Muscle of leg (tissue), 16 donors: ENCODE measurements at places on chromosomes 1 and 21. TPM values are rescaled to one million over a fixed set of nuclear protein-coding genes. Genes with fewer than 3 reads are reported as not detected.

DNA sequence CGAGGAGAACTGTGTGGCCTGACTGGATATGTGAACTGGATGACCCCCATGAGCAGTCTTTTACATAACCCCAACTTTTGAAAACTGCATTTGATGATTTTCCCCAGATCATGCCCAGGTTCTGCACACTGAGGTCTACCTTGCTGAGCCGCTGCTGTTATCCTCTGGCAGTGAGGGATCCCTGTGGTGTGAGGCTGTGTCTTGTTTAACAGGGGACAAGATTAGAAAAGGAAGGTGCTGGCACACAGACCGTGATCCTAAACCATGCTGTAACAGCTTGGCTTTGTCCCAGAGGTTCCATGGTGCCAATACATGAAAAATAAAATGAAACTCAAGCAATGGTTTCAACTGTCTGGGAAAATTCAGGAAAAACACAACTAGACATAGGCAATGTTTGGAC, 134.2 kb downstream of the ZZZ3 start:
- DNase-seq: peak; percentile 30

GRCh38 chr1:19328486-19328885, 16.4 kb downstream of the SLC66A1 start:
- DNase-seq: no peak

- peak; percentile 58 for DNase-seq
Measured at GRCh38 chr21:39016740-39017315, 166.4 kb downstream of the PSMG1 start.

DNA sequence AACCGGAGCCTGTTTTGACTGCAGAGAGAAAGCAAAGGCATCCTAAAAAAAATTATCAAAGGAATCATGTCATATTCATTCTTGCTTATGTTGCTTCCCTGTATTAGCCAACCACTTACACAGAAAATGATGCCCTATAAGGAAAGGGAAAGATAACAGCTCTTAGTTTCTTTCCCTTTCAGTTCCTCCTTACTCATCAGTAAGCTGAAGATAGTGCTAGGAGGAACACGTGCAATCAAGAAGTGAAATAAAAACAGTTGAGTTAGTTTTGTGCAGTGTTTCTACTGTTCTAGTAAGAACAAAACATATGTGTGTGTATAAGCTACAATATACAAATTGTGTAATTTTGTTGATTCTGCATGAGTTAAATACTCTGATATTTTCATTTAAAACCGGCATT, 45.3 kb upstream of the MTF2 start:
- DNase-seq: peak; percentile 38

DNA sequence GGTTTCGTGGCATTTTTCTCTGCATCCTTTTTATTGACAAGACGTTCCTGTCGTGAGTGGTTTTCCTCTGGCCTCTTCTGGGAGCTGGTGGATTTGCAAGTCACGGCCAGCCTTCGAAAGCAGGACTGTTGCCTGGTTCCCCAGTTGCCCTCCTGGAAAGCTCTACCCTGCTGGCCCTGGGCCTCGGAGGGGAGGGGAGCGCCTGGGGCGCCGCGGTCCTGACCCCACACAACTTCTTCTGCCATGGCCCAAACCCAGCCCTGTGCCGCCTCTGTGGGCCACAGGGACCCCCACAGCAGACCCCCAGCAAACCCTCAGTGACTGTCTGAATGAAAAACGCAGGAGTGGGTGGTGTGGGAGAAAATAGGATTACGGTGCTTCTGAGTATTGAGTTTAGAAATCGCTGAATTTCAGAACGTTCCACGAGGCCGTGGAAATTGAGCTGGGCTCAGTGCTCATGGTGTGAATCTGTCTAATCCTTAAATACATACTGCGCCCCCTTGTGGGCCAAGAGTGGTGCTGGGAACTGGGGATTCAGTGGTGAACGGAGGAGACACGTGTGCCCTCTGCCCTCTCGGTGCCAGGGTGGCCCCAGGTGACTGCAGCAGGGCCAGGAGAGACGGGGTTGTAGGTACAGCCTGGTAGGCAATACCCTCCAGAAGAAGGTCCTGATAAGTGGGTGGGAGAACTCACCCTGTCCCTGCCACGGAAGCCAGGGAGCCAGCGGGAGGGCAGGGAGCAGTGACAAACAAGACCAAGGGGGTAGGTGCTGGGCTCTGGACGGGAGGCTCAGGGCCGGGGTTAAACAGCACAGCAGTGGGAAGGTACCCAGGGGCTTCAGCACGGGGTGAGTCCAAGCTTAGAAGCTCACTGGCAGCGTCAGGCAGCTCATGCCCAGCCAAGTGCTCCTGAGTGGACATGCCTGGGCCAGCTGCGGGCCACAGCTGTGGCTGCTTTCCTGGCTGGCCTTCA, 101.2 kb upstream of the COL6A1 start:
- peak; percentile 79 for DNase-seq

GRCh38 chr1:92038695-92039346, 9.0 kb downstream of the EPHX4 start:
- no peak for DNase-seq

DNA sequence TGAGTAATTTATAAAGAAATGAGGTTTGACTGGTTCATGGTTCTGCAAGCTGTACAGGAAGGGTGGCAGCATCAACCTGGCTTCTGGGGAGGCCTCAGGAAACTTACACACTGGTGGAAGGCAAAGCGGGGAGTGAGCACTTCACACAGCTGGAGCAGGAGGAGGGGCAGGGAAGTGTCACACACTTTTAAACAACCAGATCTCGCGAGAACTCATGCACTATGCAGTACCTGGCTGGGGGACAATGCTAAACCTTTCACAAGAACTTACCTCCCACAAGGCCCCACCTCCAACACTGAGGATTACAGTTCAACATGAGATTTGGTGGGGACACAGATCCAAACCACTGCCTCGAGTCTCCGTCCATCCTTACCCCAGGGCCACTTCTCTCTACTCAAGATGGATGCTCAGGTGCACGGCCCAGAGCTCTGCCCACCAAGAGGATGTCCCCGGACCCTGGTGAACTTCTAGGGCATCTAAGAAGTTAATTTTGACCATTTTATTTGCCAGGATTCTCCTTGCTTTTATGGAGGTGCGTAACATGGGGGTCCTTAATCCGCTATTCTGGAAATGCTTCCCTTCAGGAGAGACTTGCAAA, 22.7 kb upstream of the ACTRT2 start:
- no peak for DNase-seq

DNA sequence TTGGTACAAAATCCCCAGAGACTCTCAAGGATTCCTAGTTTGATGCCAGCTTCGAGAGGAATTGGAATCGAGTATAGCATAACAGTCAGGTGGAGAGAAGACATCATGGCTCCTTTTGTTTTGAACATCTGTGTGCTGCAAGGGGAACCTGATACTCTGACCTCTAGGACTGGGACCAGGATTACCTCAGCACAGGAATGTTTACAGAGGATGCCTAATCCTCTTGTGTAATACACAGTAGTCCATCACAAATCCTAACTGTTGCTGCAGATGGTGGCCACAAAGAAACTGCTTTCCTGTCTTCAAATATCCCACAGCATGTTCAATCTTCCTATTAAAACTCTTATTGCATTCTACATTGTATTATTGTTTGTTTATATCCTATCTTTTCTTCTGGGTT, 111.8 kb upstream of the PRMT6 start:
- DNase-seq: peak; percentile 30

Gene SDC3
- 21.9 TPM for total RNA-seq

Gene AIDA
- 29.7 TPM for total RNA-seq
